ENCODE measurements at places on chromosomes 4 and X.

- no peak for DNase-seq
These were observed 56.0 kb upstream of the TECRL start for GRCh38 chr4:64465263-64465662.

- DNase-seq: no peak
These were observed 121.7 kb downstream of the RBM47 start for GRCh38 chr4:40507977-40508376.

GRCh38 chr4:139919004-139919403, 235.0 kb downstream of the MAML3 start:
- DNase-seq: no peak

- no peak for DNase-seq
These were observed 30.3 kb downstream of the SEPSECS start for GRCh38 chr4:25129917-25130316.
